ENCODE measurements at places on chromosomes 7 and 10.

DNA sequence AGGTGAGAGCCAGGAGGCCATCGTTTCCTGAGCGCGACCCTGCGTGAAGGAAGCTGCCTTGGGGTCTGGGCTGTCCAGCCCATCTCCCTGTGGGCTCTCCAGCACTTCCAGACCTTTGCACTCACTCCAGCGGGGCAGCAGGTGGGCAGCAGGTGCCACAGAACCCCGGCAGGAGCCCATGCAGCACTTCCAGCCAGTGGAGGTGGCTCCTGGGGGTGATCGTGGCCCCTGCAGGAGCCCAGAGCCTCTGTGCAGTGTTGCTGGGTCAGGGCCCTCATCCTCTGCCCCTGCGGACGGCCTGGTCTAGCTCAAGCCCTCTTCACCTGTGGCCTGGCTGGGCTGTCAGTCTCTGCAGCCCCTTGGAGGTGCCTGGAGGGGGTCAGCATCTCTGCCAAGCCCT lies 59.9 kb downstream of the PWWP2B start:
- no peak for DNase-seq

DNA sequence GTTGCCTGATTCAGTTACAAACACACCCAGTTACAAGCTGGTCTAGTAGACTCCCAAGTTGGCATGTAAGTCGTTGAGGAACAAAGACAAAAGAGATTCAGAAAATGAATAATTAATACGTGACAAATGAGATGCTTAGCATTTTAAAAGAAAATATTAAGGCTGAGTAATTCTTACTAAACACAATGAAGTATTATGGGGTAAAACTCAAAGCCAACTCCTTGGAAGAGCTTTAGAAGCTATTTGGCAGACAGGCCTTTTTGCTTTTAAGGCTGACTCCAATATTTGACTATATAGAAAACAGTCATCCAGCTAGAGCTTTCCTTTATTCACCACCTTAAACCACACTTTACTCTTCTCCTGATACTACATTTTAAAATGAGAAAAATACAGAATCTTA lies 5.4 kb downstream of the TRDMT1 start:
- DNase-seq = no peak

DNA sequence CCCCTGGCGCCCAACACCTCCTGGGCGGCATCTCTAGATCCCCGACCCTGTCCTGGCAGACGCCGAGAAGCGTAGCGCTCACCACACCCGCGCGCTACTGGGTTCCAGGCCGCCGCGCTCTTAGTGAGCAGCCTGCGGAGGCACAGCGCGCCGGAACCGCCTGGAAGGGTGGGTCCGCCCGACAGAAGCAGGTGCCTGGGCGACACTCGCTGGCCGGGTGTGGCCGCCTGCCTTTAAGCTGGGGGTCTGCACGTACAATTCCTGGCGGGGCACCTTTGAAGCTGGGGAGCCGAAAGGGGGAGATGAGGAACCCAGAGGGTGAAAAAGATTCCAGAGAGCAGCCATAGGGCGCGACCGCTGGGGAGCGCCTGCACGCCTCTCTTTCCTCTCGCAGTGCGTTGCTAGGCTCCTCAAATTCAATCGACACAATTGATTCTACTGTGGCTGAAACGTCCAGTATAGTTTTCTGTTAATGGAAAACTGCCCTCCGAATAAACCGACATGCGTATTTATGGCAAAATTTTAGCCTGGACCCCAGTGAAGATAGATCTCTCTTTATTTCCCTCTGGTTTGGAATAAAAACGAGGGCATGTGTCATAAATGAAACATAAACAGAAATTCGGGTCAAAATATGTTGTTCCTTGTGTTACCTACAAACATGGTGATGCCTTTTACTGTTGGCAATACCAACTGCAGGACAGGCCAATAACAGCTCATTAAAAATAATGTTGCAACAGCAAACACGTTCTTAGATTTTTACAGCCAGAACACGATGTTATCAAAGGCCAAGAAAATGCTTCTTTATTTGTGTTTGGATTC lies 4.6 kb downstream of the HMX3 start:
- peak; percentile 15 for DNase-seq

GRCh38 chr7:2785071-2785500 lies 59.0 kb downstream of the GNA12 start:
- DNase-seq = no peak

DNA sequence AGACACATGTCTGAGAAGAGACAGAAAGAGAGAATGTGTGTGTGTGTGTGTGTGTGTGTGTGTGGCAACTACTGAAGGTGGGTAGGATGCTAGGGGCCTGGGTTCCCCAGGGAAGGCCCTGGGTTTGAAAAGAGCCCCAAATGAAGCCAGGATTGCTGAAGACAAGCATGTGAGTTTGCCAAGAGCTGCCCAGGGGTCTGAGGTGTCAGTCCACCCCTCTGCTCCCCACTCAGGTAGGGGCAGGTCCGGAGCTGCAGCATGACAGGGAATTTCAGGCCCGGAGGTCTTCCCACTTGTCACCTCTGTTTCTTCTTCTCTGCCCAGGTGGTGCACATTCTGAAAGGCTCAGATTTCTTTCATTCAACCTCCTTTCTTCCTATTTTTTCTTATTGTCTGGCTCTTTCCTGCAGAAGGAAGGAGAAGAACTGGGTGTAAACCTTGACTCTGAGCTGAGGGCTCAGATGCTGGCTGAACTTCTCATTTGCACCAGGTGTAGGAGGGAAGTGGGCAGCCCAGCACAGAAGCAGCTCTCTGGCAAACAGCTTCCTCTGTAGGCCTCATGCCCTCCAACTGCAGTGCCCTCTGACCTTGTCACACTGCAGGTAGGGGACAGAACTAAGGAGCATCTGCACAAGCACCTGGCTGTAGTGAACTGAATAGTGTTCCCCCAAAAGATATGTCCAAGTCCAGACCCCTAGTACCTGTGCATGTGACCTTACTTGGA lies 79.6 kb upstream of the LRRC4 start:
- DNase-seq = no peak

GRCh38 chr7:121302214-121302745 lies 26.5 kb upstream of the WNT16 start:
- no peak for DNase-seq

DNA sequence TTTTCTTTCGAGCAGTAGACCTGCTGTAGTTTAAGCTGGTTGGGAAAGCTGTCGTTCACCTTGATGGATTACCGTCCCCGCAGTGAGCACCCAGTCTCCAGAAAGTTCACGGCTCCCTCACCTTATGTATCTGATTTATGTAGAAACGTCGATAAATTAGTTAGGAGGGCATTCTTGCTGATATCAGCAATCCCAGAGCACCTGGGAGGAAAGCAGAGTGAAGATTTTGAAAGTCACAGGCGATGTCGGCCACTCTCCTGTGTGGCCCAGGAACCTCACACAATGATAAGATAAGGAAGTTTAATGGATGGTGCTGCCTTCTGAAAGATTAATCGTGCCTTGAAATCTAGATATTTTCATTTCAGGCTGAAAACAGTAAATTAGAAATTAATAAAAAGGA lies 336.8 kb downstream of the DPP6 start:
- DNase-seq = no peak

GRCh38 chr7:29623973-29624372 lies 60.3 kb downstream of the PRR15 start:
- no peak for DNase-seq

- DNase-seq = no peak
Measured at GRCh38 chr10:83917537-83918506, 221.5 kb upstream of the GHITM start.

GRCh38 chr7:152512706-152513105 lies 76.9 kb upstream of the KMT2C start:
- DNase-seq = no peak

DNA sequence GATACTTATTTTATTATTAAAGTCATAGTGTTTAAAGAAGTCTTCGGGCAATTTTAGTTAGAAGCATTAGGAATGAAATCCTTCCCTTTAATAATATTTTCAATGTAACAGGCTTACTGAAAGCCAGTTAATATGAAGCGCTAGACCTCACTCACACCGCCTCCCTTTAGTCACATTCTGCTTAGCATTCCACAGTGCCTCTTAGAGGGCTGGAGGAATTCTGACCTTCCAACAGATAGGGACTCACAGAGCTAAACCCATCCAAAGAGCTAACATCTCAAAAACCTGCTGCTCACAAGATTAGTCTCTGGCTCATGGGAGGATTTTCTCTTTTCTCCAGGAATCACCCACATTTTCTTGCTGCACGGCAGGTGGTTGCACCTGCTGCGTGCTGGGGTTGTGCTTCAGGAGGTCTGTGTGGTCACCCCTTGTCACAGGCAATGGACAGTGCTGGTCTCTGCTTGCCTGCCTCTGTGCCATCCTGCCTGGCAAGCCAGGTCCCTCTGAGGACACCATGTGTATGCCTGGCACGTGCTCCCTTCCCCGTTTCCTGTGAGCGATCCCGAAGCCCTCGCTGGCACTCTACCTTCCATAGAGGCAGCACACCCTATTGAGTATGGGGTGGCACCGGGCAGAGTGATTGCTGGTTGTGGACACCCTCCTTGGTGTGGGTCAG lies 91.8 kb downstream of the KLF6 start:
- no peak for DNase-seq

- no peak for DNase-seq
Measured at GRCh38 chr7:40535678-40536077, 400.9 kb downstream of the SUGCT start.

DNA sequence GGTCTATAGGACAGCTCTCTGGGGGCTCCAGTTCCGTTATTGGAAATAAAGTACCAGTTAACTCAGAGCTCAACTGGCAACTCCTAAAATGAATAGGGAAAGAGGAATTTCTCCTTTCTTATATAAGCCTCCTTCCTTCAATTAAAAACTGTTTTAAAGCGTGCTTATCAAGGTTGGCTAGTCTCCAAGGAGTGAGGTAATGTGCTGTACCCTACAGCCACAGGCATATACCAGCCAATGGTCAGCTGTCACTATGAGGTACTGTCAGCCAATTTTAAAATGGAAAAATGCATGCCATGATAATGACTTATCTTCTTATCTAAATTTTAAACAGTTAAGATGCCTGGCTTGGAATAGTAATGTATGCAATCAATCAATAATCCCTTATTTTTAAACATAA lies 76.2 kb downstream of the PLCE1 start:
- no peak for DNase-seq

DNA sequence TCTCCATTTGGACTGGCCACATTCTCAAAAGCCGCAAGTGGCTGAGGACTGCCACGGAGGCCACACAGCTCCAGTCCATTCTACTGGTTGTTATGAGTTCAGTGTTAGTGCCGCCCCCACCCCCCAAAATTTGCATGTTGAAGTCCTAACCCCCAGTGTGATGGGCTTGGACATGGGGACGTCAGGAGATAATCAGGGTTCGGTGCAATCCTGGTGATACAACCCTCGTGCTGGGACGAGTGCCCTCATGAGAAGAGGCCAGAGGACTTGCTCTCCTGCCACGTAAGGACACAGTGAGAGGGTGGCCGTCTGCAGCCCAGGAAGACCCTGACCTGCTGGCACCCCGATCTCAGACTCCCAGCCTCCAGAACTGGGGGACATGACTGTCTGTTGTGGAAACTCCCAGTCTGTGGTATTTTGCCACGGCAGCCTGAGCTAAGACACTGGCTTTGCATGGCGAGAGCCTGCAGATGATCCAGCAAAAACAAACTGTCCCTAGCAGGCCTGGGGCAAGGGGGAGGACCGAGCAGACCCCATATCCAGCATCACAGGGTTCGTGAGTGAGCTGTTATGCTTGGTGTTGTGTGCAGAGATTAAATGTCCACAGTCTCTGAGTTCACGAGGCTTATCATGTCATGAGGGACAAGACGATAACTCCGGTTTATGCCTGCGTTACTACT lies 41.5 kb upstream of the INSIG1 start:
- DNase-seq = no peak

- DNase-seq = no peak
Measured at GRCh38 chr7:119925581-119926289, 347.2 kb upstream of the KCND2 start.

- DNase-seq = no peak
Measured at GRCh38 chr10:67819768-67820204, 18.2 kb downstream of the DNAJC12 start.

All from activated CD4-positive, alpha-beta T cell treated with anti-CD3 and anti-CD28 coated beads, Interleukin-2, amount 50 U/mL, for 1 hour (primary cell).